Posterior cingulate gyrus (tissue), 11 donors: ENCODE measurements at places on chromosomes 7 and 10.
A peak's percentile ranks its signal among the peaks of the same experiment; 100 is the strongest.

GRCh38 chr10:122875843-122876466 is 3.4 kb downstream of the FAM24B start:
- DNase-seq, result no peak

DNA sequence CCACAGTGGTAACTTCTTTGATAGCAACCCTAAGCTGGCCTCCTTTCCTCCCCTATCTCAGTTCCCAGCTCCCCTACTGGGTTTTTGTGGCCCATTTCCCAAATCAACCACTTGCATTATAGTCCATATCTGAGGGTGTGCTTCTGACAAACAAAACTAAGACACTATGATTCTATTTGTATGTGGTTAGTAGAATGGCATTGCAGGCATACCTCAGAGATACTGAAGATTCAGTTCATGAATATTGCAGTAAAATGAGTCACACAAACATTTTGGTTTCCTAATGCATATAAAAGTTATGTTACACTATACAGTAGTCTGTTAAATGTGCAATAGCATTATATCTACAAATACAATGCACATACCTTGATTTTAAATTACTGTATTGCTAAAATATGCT is 15.4 kb upstream of the TMEM243 start:
- DNase-seq, result no peak

DNA sequence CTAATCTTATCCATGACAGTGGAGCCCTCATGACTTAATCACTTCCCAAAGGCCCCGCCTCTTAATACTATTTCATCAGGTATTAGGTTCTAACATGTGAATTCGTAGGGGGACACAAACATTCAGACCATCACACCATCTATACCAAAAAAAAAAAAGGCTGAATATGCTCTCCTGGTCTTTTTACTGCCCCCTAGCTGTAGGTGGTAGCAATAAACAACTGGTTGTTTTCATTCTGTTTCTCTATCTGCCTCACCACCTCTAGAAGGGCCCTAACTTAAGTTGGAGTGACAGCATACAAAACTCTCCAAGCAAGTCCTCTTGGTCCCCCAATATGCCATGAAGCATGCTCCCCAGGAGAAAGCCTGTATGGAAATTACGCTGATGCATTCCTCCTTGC is 94.1 kb downstream of the GRM8 start:
- DNase-seq, result no peak

- no peak for DNase-seq
Observed at GRCh38 chr10:28495084-28495483, 37.8 kb upstream of the WAC start.

GRCh38 chr7:33692956-33693355 is 212.4 kb upstream of the BMPER start:
- no peak for DNase-seq

DNA sequence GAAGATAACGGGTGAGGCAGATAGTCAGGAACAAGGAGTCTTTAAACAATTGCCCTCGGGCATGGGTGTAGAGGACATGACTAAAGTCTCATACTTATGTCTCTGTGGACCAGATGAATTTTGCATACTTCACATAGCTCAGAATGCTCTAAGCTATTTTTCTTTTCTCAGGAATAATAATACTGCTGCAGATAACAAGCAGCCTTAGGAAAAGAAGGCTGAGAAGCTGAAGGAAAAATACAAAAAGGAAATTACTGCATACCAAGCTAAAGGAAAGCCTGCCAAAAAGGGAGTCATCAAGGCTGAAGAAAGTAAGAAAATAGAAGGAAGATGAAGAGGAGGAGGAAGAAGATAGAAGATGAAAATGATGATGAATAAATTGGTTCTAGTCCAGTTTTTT is 13.4 kb upstream of the ERCC6 start:
- no peak for DNase-seq

GRCh38 chr10:114544045-114544659 is 113.9 kb downstream of the ABLIM1 start:
- no peak for DNase-seq

- no peak for DNase-seq
Observed at GRCh38 chr10:31146491-31147209, 115.0 kb upstream of the ZNF438 start.

GRCh38 chr7:74480861-74481417 is 27.2 kb downstream of the GTF2IRD1 start:
- DNase-seq, result no peak

DNA sequence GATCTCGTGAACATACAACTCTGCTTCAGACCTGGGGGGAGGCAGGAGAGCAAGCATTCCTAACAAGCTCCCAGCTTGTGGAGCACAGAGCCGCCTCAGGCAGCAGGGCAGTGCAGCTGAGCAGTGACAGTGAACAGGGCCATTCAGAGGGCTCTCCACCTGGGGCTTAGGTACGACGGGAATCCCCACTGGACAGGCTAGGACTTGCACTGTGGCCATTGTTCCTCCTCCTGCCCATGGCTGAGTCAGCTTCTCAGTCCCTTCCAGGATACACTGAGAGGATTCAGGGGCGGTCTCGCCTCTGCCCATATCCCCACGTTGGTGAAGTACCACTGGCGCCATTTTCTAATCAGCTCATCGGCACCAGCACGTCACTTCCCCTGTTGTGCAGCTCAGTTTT is 71.1 kb downstream of the FIGNL1 start:
- no peak for DNase-seq

- DNase-seq, result no peak
Observed at GRCh38 chr10:1957057-1957456, 219.7 kb upstream of the ADARB2 start.

GRCh38 chr7:108252177-108252576 is 122.0 kb upstream of the LAMB4 start:
- DNase-seq, result peak; percentile 65

GRCh38 chr7:38673795-38674194 is 42.6 kb upstream of the AMPH start:
- no peak for DNase-seq

DNA sequence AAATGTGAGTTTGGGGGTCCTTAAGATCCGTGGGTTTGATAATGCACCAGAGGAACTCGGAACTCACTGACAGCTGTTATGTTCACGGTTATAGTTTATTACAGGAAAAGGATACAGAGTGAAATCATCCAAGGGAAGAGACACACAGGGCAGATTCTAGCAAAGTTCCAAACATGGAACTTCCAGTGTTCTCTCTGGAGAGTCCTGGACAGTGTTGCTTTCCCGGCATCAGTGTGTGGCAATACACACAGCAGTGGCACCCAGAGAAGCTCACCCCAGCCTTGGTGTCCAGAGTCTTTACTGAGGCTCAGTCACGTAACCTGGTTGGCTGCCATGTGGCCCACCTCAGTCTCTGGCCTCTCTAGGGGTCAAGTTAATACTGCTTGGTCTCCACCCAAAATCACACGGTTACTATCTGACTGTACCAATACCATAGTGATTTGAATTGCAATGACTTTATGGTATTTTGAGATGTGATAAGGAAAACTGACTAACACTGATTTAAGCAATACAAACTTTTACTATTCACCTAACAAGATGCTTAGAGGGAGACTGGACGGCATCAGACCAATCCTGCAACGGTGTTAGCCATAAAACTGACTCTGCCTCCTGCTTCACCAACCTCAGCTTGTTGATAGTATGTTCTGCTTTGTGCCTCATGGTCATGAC is 8.1 kb upstream of the PRXL2A start:
- no peak for DNase-seq

DNA sequence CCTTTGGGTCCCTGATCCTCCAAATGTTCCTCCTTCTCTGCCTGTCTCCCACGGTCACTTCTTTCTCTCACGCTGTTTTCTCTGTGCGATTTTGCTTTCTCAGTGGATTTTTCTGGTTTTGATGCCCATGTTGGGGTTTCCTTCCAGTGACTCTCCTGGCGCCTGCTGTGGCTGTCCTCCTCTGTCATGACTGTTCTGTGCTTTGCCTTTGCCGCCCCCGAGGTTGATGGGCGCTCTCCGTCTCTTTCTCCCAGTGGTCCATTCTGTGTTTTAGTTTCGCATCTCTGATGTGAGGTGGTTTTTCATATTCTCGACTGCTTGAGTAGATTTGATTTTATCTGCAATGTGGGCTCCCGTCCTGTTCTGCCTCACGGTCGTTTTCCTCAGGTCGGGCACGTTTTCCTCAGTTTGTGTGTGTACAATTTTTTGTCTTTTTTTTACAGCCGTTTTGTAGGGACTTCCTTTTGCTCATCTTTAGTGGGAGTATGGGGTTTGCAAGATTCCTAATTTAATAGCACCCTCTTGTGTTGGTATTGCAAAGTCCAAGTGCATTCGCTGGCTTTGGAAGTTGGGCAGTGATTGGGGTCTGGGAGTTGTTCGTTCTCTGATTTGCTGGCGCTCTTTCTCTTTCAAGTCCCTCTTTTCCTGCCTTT is 100.0 kb downstream of the INPP5A start:
- peak; percentile 62 for DNase-seq

GRCh38 chr7:112167147-112167546 is 39.1 kb downstream of the DOCK4 start:
- DNase-seq, result no peak

DNA sequence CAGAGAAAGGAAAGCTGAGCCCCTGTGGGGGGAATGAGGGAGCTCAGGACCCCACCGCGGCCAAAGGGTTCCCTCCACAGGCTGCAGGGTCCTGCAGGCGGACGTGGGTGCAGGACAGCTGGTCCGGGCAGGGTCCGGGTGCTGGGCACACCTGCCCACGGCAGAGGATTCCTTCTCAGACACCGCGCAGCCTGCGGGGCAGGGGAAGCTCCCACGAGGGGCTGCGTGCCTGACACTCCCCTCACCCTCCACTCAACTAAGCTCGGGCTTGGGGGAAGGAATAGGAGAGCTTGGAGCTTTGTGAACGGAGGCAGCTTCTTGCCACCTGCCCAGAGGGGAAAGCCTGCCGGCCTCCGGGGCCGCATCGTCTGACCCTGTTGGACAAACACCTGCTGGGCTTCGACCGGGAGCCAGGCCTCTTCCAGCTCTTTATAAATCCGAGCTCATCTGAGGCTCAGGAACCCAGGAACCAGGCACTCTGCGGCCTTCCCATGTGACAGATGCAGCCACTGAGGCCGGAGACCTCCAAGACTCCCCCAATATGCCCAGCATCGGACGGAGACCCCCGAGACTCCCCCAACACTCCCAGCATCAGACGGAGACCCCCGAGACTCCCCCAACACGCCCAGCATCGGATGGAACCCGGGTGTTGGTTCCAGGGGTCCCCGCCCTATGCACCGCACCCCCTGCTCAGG is 97.3 kb downstream of the PDGFA start:
- DNase-seq, result no peak

- no peak for DNase-seq
Observed at GRCh38 chr7:100166317-100166940, 2.0 kb downstream of the GAL3ST4 start.

- DNase-seq, result no peak
Observed at GRCh38 chr10:52617346-52617745, 155.2 kb downstream of the MBL2 start.

- DNase-seq, result no peak
Observed at GRCh38 chr7:2182461-2182860, 50.3 kb downstream of the MAD1L1 start.
